ENCODE measurements at places on chromosomes 7 and 10.

DNA sequence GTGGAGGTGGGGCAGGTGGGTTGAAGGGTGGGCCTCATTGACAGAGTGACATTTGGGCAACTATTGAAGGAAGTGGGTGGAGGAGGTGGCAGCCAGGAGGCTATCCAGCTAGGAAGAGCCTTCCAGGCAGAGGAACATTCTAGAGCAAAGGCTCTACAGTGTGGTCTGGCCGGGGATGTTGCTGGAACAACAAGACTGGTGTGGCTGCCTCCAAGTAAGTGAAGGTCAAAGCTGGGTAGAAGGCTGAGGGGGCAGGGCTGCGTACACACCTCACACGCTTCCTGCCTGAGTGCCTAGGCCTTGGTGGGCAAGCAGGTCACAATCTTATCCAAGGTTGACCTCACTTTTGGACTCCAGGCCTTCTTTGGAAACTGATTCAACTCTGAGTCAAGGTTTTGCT lies 6.6 kb downstream of the CPA1 start:
- no peak for ATAC-seq

GRCh38 chr10:84261236-84261915 lies 16.5 kb downstream of the RGR start:
- ATAC-seq = no peak

DNA sequence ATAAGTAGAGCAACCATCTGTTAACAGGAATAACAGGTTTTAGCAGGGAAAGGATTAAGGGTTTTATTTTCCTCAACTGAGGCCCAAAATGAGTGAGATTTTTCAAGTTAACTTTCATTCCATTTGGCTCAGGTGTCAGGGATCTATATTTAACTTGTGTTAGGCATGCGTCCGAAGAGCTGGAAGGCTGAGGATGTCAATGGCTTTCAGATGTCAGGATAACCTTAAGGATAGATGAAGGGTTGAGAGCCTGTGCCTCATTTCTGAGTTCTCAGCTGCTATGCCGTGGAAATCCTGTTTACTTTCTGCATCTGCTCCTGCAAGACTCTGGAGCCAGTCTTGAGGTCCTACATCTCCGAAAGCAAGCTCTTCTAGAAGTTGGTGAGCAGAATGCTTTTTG lies 36.4 kb upstream of the CD36 start:
- ATAC-seq = no peak

DNA sequence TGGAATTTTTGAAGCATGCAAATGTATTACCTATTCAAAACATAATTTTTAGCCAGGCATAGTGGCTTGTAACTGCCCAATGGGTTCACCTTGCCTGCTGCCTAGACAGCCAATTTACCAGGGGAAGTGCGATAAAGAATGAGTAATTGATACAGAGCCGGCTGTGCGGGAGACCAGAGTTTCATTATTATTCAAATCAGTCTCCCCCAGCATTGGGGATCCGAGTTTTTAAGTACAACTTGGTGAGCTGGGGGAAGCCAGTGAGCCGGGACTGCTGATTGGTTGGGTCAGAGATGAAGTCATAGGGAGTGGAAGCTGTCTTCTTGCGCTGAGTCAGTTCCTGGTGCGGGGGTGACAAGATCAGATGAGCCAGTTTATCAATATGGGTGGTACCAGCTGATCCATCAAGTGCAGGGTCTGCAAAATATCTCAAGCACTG lies 29.1 kb upstream of the NRBF2 start:
- peak; percentile 87 for ATAC-seq

GRCh38 chr7:37009125-37009675 lies 284.9 kb upstream of the AOAH start:
- no peak for ATAC-seq

- peak; percentile 22 for ATAC-seq
These were observed 1.6 kb downstream of the NCOA4 start for GRCh38 chr10:46028584-46029460.

- no peak for ATAC-seq
These were observed 103.8 kb downstream of the HTR5A start for GRCh38 chr7:155173905-155174304.

- ATAC-seq = no peak
These were observed 76.2 kb downstream of the CYP51A1 start for GRCh38 chr7:92058040-92058439.

GRCh38 chr7:148815612-148816011 lies 68.5 kb downstream of the EZH2 start:
- no peak for ATAC-seq

- no peak for ATAC-seq
These were observed 18.7 kb downstream of the SRRM3 start for GRCh38 chr7:76220185-76221057.

Data from activated CD4-positive, CD25-positive, alpha-beta regulatory T cell treated with anti-CD3 and anti-CD28 coated beads, Interleukin-2, amount 50 U/mL, for 24 hours (primary cell).